ENCODE measurements at places on chromosomes 5 and 9. TPM values are rescaled to one million over a fixed set of nuclear protein-coding genes. Genes with fewer than 3 reads are reported as not detected.

PCDHB2 gene
- 7.1 TPM for total RNA-seq

MEGF10 gene
- total RNA-seq, result 3.3 TPM

- DNase-seq, result no peak
Observed at GRCh38 chr5:175517824-175518450, 39.6 kb downstream of the SFXN1 start.

- no peak for DNase-seq
Observed at GRCh38 chr9:95037789-95038521, 279.6 kb downstream of the FANCC start.

- no peak for DNase-seq
Observed at GRCh38 chr5:168989731-168990505, 311.0 kb downstream of the SLIT3 start.

- no peak for DNase-seq
Observed at GRCh38 chr9:93129691-93130500, 4.2 kb downstream of the NINJ1 start.

GRCh38 chr5:180606215-180606785 is 15.0 kb upstream of the SCGB3A1 start:
- DNase-seq, result no peak

- no peak for DNase-seq
Observed at GRCh38 chr5:42507451-42508097, 84.3 kb downstream of the GHR start.

DNA sequence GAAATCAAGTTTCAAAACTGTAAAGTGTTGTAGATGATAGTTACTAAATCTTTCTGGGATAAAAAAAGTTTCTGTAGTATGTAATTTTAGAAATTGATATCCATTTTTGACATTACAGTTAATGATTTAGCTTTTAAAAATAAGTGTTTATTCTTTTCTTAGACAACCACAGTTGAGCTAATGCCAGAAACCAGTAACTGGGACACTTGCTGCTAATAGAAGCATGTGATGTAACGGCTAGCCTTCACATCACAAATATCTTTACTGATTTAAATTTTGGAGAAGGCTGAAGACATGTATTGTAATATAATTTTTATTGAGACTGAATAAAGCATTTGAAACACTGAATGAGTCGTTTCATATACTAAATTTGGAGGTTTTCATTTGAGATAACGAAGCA is 18.8 kb downstream of the CSNK1G3 start:
- DNase-seq, result no peak

DNA sequence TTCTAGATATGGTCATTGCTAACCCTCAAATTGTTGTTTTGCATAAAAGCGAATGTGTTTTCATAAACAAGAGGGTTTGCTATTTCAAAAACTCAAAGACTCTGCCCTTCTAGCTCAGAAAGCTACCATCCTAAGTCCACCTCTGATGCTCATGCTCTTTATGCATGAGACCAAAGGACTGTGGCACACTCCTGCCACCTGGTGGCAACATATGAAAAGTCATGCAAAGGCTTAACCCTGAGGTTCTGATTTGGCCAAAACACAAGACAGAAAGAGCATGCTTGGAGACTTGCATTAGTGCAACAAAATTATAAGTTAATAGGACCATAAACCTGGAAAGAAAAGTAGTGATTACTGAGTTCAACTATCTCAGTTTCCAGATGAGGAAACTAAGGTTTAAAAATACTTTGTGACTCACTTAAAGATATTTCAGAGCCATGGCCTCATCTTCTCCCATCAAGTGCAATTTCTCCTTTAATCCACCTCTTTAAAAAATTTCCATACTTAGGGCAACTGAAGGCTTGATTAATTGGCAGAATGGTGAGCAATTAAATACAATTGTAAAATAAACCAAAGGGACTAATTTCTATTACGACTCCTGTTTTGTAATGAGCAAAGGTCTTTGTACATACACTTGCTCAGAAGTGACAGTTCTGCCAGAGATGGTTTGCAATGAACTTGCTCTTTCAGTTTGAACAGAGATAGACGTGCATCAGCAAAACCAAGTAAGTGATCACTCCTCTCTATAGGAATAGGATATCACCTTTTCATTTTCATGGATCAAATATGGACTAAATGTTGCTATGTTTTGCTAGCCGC is 110.7 kb upstream of the RAD23B start:
- peak; percentile 64 for DNase-seq

All from tibial nerve (tissue), 4 donors.